ENCODE measurements at places on chromosomes 6 and 20. TPM values are rescaled to one million over a fixed set of nuclear protein-coding genes. Genes with fewer than 3 reads are reported as not detected.

DNA sequence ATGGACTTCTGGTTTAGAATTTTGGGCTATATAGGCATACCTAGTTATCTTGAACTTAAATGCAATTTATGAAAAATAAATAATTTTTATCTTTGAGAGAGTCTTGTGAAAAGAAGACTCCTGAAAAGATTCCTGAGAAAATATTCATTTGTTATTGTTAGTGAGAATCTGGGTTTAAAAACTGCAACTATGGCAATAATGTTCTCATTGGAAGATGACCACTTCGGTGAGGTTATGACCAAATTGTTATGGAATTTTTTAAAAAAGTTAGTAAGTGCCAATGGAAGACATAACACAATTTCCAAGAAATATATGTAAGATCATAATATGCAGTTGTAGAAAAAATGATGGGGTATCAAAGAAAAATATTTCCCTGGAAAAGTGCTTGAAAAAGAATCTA, 46.3 kb downstream of the GRIK2 start:
- no peak for DNase-seq

DNA sequence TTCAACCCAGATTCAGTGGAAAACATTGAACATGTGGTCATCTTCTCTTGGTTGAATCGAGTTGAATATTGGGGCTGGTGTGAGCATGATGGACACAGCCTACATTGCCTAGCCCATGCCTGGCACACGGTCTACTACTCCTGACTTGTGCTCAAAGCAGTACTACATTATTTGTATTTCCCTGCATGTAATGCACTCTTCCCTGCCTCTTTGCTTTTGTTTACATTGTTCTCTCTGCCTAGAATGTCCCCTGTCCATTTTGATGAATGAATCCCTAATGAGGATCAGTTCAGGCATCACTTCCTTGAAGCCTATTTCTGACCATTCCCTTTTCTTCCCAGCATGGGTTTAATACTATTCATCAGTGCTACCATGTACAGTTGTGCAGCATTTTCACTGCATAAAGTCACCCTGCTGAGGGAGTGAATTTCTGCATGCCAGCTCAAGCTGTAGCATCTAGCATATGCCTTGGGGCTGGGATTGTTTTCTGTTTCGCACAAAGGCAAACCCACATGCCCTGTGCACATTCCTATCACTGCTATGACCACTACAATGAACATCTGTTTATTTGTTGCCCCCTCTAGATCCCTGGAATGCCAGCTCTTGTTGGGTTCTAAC, 75.3 kb upstream of the CCN6 start:
- DNase-seq, result no peak

GRCh38 chr6:13472976-13473767, 14.2 kb downstream of the GFOD1 start:
- DNase-seq, result no peak

- no peak for DNase-seq
These were observed 42.6 kb downstream of the KIAA1755 start for GRCh38 chr20:38217791-38218565.

Gene TSBP1
- not detected for polyA plus RNA-seq

GRCh38 chr6:166551754-166552495, 34.6 kb downstream of the RAMACL start:
- no peak for DNase-seq

Gene DUSP15
- polyA plus RNA-seq, result 3.0 TPM

Gene BEND3
- 3.7 TPM for polyA plus RNA-seq

DNA sequence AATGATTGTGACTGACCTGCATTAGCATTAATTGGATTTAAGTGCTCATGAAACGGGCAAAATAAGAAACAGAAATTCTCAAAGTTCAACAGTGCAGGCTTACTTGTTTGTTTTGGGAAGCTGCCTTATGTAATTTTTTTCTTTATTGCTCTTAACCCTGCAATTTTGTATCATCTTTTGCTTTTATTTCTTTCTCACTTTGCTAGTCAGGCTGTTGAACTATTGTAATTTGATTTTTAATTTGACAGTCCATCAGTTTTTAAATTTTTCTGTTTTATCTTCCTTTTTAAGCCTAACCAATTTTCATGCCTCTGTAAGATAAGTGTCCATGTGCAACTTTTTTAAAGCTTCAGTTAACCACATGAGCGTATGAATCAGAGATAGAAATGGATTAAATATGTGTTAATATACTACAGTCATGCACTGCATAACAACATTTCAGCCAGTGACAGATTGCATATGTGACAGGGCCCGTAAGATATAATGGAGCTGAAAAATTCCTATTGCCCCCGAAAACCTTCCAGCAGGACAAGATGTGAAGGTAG, 44.6 kb downstream of the PEX7 start:
- no peak for DNase-seq

- no peak for DNase-seq
These were observed 112.6 kb downstream of the B3GAT2 start for GRCh38 chr6:70844301-70844700.

Gene BFSP1
- 2.4 TPM for polyA plus RNA-seq

Gene TREML2
- polyA plus RNA-seq, result 0.08 TPM

- no peak for DNase-seq
These were observed 24.6 kb downstream of the PRSS35 start for GRCh38 chr6:83536647-83537589.

DNA sequence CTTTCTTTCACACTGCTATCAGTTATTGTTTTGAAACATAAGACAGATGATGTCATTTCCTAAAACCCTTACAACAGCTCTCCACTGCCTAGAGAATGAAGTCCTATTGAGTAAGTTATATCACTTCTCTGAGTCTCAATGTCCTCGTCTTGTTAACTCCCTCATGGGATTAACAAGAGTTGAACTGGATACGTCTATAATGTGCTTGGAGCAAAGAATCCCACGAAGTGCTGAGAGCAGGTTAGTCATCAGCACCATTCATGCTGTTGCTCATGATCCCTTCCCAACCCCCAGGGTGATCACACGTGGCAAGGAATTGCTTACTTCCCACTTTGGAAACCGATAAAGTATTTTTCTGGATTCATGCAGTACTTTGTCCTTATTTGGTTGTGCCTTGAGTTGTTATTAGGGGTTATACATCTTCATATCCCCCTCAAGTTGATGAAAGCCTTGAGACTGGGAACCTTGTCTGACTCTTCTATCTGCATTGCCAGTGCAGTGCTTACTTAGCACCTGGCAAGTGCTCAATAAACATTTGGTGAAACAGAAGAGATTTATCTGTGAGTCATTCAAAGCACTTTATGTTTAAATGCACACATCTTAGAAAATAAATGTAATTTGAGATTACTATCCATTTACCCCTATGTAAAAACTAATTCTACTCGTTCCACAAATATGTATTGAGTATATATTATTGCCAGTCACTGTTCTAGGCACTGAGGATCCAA, 487.5 kb downstream of the EPM2A start:
- DNase-seq, result no peak

GRCh38 chr20:3889489-3890397, 556 bp downstream of the PANK2 start:
- DNase-seq, result peak; percentile 48

- DNase-seq, result no peak
These were observed 8.0 kb upstream of the PERP start for GRCh38 chr6:138115201-138115600.

- DNase-seq, result no peak
These were observed 6.4 kb downstream of the TPMT start for GRCh38 chr6:18148304-18149025.

Gene STX11
- 3.0 TPM for polyA plus RNA-seq

DNA sequence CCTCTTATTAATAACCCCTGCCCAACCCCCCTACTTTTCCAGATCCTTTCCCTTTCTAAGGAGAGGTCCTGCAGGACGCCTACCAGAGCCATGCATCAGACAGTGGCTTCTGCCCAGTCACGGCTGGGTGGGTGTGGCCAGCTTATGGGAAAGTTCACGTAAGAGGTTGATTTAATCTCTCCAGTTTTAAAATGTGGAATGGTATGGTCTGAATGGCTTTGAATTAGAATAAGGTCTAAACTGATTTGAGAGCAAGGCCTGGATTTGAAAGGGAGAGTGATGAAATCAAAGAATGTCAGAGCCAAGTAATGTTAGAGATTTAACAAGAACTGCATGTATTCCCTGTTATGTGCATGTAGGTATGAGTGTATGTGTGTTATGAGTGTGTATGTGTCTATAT, 275.7 kb downstream of the PAX1 start:
- DNase-seq, result no peak

Gene ULBP2
- polyA plus RNA-seq, result not detected

GRCh38 chr6:152070556-152070955, 263.1 kb downstream of the ESR1 start:
- no peak for DNase-seq

Gene BTNL2
- 0.28 TPM for polyA plus RNA-seq

DNA sequence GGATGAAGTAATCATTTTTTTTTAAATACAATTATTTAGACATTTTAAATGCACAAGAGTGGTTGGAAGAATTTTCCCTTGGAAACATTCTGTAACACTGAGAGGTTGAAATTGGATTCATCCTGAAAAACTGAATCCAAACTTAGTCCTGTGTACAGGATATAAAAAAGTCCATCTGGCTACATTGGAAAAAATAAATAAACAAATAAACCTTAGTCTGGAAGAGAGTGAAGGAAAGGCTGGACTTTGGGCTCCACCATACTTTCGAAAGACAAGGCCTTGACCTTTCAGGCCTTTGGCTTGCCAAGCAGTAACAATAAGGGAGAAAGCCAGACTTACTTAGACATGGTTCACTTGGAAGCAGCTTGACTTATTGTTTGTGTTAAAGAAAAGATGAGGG, 664.3 kb downstream of the TENT5A start:
- DNase-seq, result peak; percentile 45

DNA sequence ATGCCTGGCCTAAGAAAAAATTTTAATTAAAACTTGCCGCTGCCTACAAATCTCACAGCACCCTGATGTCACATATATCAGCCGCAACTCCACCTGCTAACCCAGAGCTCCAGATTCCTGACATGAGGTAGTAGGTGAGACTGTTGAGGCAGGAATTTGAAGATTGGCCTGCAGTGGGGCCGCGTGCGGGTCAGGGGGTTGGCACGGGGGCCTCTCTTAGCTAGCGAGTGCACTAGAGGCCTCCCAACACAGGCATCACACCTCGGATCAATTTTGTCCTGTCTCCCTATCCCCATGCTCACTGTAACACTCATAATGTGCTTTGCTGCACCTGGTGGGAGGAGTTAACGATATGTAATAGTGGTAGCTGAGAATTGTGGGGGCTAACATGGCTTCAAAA, 349.8 kb downstream of the CDC5L start:
- DNase-seq, result no peak

Measured in hindlimb muscle (tissue), 1 donor.